ENCODE measurements at places on chromosomes 3 and 15.

- no peak for DNase-seq
Observed at GRCh38 chr15:70932397-70932796, 39.8 kb downstream of the LRRC49 start.

DNA sequence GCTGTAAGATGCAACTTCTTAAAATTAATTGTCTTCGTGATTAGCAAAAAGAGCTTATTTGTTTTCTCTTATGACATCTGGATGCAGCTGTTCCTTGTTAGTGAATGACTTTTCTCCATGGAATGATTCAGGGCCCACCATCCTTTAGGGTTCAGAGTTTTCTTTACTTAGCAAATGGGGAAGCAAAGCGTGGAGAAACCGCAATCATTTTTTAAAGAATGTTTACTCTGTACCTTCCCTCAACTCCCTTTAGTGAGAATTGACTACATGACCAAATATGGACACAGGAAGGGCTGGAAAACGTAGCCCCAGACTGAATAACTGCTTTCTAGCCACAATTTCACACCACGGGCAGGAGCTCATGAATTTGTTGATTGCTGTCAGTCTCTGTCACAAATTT lies 130.1 kb downstream of the EDEM1 start:
- no peak for DNase-seq

DNA sequence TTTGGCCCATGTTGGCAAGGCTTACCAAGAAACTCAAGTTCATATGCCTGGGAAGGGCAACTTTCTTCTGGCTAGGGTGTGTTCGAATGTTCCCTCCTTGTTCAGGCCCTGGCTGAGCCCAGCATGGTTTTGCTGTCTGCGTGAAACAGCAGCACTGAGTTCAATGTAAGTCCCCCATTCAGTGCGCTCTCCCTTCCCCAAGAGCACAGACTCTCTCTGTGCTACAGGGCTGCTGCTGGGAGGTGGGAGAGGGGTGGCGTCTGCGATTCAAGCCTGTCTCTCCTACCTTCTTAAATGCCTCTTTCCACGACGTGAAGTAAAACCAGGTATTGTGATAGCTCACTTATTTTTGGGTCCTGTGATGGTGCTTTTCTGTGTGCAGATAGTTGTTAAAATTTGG lies 289.3 kb upstream of the GOLIM4 start:
- no peak for DNase-seq

DNA sequence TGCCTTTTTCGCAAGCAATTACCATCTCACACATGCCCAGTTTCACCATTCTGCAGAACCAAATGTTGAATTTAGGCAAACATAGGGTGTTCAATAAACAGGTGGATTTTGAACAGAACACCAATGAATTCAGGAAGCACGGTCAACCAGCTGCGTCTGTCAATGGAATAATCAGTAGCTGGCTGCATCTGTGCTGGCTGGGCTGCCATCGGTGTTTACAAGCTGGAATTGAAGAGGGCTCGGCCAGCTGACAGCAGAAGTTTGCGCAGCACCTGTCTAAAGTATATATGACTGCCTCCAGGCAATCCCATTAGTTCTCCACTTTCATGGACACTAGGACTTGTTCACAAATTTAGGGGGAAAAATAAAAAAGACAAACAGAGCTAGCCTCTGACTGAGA lies 996.4 kb upstream of the CFAP20DC start:
- DNase-seq = no peak

DNA sequence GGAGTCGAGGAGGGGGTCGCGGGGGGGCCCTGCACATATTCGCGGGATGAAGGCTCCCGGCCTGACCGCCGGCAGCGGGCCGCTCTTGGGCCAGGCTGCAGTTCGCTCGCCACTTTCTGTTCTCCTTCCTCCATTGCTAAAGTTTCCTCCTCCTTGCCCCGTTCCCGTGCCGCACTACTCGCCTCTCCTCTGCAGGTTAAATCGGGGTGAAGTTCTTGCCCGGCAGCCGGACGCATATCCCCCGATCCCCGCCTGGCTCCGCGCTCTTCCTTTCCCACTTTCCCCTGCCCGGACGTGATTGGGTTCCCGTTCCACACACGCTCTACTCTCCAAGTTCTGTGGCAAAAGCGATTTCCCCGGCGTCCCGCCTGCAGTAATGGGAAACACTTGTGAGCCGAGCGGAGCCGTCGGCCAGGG lies 556 bp downstream of the CRYBG3 start:
- DNase-seq = peak; percentile 56
